ENCODE measurements at places on chromosomes 2 and 18.

- DNase-seq = no peak
Measured at GRCh38 chr2:124810132-124810531, 785.0 kb downstream of the CNTNAP5 start.

DNA sequence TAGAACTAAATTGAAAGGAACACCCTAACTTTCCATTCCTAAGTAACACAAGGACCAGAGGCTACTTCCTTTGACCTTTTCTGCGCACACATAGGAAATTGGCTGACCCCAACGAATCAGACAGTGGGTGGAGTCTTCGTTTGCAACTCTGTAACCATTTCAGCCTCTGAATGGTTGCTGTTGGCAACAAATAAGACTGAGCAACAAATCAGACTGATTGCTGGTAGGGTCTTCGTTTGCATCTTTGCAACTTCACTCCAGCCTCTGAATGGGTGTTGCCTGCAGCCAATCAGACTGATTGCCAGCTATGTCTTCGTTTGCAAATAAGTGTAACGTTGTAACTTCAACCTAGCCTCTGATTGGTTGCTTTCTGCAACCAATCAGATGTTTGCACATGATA is 34.6 kb downstream of the USP40 start:
- DNase-seq = no peak

DNA sequence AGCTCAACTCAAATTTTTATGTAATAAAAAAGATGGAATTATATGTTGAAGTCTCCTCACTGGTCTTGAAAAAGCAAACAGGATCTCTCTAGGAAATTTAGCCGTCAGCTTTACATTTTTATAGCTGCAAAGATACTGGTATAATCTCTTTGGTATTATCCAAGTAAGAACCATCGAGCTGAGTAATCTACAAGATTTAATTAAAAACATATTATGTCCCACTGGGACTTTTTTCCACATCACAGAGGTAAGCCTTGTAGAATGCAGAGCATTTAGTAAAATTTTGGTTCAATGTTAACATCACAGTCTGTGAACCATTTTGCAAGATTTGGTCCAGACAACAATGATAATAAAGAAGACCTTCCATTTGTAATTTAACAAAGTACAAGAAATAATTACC is 162.6 kb upstream of the SLC39A10 start:
- DNase-seq = no peak

DNA sequence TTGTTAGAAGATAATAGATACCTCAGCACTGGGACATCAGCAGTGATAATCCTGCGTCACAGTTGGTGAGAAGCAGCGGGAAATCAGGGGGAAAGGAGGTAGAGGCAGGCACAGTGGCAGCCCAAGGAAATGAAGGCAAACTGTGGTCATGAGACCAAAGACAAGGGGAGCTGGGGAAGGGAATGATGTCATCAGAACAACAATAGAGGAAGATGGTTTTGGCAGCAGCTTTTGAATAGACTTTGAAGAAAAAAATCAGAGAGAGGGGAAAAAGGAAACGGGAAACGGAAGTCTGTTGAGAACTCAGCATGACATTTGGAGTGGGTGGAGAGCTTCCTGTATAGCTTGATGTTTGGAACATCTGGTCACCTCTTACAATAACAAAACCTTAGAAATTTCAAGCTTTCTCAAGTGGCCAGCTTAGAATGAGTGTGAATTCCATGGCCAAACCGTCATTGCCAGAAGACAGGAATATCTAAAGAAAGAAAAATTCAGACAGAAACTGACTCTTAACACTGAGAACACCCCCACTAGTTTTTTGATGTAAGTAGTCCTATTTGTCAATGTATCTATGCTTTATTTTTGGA is 18.4 kb upstream of the YES1 start:
- peak; percentile 28 for DNase-seq

- DNase-seq = no peak
Measured at GRCh38 chr18:67794521-67794920, 278.0 kb upstream of the DSEL start.

DNA sequence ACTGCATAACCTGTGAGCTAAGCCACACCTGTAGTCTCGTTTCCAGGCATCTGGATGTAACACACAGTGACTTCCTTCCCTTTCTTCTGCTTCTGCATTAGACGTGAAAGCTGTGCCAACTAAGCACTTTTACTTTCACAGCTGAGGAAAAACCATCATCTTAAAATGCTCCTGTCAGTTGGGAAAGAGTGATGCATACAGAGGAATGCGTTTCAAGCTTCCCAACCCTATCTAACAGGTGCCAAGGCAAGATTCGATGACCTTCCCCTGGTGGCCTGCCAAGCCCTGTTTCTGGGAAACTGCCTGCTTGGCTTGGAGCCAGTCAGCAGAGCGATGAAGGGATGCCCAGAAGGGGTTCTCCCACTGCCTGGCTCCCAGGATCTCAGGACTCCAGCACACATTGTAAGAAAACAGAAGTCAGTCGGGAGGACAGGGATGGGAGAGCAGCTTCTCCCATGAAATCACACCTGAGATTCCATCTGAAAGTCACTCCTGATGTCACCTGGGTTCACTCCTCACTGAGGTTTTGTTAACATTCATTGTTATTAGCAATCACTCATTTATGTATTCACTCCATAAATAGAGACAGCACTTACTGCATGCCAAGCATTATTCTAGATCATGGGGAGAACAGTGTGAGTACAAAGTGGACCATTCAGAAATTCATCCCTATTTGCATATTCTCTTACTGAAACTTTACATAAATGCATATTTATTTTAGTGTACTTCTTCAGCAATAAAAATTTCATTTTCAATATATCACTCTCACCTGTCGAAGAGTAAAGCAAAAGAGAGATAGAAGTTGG is 64.1 kb downstream of the DTNA start:
- DNase-seq = no peak

- DNase-seq = no peak
Measured at GRCh38 chr2:198144660-198145059, 340.3 kb downstream of the PLCL1 start.

DNA sequence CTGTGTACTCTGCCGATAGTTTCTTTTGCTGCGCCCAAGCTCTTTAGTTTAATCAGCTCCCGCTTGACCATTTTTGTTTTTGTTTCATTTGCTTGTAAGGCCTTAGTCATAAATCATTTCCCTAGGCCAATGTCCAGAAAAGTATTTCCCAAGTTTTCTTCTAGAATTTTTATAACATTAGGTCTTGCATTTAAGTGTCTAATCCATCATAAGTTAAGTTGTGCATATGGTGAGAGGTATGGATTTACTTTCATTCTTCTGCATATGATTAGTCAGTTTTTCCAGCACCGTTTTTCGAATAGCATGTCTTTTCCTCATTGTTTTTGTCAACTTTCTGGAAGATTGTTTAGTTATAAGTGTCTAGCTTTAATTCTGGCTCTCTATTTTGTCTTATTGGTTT is 484.8 kb upstream of the CNTNAP5 start:
- no peak for DNase-seq

DNA sequence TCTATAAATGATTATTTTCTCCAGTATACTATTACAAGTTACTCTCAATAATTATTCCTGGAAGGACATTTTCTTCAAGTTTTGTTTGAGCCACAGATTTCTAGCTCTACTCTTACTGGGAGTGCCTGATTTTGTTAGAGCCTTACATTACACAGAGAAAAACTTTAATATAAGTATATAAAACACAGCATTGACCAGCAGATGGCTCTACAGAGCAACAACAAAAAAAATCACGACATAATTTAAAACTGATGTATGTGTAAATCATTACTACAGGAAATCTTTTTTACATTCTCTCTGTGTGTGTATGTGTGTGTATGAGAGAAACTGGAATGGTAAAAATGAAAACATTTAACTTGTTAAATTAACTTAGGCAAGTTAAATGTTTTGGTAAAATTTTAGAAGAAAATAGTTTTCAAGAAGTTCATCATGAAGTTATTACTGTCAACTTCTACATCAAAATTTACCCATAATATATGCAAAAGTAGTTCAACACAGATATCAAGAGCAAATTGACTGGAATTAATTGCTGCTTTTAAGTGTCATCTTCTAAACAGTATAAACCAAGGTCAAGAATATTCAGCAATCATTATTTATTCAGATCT is 103.3 kb downstream of the MDH1 start:
- DNase-seq = peak; percentile 14

DNA sequence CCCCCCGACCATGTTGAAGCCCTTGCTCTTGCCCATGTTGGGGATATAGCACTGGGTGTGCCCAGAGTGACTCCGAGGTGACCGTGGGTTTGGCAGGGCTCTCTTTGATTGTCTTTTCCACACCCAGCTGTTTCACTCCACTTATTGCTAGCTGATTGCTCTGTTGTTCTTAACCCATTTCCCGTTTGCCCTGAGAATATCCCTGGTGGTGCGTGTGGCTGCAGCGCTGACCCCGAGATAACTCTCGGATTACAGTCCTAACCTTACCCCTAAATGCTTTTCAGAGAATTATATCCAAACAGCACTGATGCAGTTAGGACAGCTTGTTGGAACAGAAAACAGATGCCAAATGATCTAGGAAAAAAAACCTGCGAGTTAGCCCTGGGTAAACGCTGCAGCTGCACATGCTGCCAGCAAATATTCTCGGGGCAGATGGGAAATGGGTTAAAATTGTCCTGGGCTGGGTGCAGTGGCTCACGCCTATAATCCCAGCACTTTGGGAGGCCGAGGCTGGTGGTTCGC is 34.3 kb upstream of the SNORC start:
- DNase-seq = no peak

DNA sequence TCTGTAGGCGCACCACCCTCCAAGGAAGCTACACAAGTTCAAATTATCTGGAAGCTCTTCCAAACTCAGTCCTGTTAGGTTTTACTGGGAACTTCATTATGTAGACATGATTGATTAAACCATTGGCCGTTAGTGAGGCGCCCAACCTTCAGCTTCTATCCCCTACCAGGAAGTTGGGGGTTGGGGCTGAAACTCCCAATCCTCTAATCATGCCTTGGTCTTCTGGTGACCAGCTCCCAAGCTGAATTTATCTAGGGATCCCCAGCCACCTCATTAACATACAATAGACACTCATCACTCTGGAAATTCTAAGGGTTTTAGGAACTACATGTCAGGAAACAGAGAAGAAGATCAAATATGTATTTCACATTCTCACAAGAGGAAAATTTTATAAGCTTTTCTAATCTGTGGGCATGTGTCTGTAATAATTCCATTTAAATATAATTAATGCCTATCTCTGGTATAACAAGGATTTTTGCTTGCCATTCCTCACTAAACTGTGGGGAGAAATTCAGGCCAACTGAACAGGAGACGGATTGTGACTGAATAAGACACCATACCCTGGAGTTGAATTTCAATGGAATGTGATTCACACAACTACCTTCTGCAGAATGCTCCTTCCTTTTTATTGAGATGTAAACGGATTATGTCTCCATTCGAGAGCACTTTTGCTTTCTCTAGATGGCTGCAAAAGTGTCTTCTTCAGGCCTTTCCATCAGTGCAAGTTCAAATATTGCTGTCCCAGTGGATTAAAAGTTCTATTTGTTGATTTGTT is 328.6 kb downstream of the LRRTM1 start:
- DNase-seq = no peak

GRCh38 chr2:176646033-176646615 is 376.9 kb downstream of the MTX2 start:
- no peak for DNase-seq

DNA sequence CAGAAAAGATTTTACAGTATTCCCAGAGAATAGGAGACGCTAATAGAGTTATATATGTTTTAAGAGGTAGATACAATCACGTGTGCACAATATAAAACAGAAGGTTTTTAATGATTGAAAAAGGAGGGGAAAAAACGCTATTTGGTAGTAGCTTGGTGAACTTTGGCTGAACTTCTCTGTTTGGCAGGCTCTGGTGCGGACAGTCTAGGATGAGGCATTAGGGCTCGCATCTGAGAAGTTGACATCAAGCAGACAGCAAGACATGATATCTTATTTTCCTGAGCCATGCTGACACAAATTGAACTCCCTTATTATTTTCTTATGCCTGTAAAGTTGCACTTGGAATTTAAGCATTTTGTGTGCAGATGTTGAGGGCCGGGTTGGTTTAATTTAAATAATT is 176.6 kb downstream of the EN1 start:
- no peak for DNase-seq

DNA sequence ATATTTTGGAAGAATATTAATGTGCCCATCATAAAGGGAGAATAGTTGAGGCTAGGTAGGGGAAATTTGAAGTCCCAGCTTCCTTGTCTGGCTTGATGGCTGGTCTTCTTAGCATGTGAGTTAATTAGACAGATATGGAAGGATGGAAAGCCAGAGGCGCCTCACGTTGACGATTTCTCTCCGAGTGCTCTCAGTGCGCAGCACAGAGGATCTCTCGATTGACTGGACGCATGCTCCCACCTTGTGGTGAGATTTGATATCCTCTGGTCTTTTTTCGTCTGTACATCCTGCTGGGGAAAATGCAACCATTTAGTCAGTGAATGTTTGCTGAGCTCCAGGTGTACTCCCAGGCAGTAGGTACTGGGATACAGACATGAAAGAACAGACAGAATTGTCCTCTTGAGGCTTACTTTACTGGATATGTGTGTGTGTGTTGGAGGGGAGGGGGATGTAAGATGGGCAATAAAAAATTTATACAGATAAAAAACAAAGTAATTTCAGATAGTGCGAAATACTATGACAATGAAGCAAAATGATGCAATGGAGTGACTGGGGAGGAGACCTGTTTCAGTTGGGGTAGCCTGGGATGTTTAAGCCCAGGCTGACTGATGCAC is 66.9 kb upstream of the ZNG1B start:
- peak; percentile 78 for DNase-seq

DNA sequence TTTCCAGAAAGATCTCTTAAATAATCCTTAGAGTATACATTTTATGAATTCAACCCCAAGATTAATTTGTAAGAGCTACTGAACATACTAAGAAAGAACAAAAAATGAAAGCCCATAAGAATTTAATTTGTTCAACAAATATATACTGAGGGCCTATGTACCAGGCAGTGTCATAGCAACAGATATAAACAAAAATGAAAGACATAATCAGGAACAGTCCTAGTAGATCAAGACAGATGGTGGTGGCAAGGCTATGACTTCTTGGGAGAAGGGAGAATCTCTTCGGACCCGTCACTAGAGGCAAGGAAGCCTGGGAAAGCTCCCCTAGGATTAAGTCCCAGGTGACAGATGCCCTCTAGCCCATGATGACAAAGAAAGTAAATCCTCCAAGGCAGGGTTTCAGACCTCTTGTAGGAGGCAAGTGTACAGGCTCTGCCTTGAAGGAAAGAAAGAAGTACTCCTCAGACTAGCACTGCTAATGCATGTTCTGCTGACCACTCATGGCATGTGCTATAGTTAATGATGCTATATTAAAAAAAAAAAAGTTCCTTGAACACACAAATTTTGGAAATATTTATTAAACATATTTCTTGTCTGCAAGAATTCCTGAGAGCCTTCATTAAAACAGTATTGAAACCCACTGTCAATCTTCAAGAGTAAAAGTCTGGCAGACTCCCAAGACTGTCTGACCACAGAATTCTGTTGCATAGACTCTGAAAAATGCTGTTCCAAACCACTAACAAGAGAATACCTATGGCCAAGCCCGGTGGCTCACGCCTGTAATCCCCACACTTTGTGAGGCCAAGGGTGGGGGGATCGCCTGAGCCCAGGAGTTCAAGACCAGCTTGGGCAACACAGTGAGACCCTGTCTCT is 31.5 kb downstream of the NOL10 start:
- DNase-seq = no peak

GRCh38 chr2:233977296-233977837 is 60.2 kb downstream of the TRPM8 start:
- no peak for DNase-seq
